ENCODE measurements at places on chromosomes 2 and 18.

- no peak for DNase-seq
Observed at GRCh38 chr2:217740756-217741155, 262.0 kb downstream of the TNS1 start.

- DNase-seq = no peak
Observed at GRCh38 chr2:173232956-173233744, 121.5 kb upstream of the CDCA7 start.

DNA sequence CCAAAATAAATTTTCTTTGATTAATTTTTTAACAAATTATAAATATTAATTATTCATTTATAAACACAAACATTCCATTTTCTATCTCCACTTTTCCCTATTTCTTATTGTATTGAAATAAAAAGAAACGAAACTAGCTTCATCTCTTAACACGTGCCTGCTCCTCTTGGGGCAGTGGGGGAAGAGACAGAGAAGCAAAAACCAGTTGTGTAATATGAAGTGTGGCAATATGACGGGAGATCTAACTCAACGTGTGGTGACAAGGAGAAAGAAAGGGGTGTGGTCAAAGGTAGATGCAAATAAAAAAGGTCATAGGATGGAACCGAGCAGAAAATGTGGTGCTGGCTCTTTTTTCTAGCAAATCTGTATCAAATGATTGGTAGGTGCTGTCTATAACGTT lies 106.9 kb upstream of the SLC8A1 start:
- DNase-seq = no peak

- DNase-seq = no peak
Observed at GRCh38 chr2:68850524-68850923, 20.7 kb downstream of the BMP10 start.
